T-helper 17 cell (primary cell): ENCODE measurements at places on chromosomes 1 and 21. TPM values are rescaled to one million over a fixed set of nuclear protein-coding genes. Genes with fewer than 3 reads are reported as not detected.

DNA sequence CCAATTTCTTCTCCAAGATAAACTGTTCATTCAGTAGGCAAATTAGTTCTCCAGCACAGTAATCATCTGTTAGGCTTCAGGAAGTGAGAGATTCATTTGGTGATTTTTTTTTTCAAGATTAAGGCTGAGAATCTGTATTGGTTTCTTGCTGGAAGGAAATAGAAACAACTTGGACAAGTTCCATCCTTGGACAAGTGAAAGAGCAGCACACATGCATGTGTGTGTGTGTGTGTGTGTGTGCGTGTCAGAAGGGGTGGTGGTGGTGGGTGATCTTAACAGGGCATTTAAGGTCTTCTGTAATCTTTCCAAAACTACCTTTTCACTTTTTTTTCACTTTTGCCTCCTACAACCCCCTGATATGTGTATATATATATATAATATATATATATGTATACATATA, 15.9 kb upstream of the SUCO start:
- H3K27ac ChIP-seq: no peak overlapping the region
- no peaks in the 10 kb centered on the region for H3K4me1 ChIP-seq
- DNase-seq: no peak
- H3K27me3 ChIP-seq: peaks cover 10% of the 10 kb centered on the region
- no peak overlapping the region for H3K4me3 ChIP-seq

GRCh38 chr1:112548547-112548946, 39.8 kb downstream of the WNT2B start:
- H3K36me3 ChIP-seq: peaks cover 3% of the 10 kb centered on the region
- H3K27me3 ChIP-seq: no peaks in the 10 kb centered on the region
- H3K4me1 ChIP-seq: no peaks in the 10 kb centered on the region
- no peak overlapping the region for H3K27ac ChIP-seq

- H3K36me3 ChIP-seq: no peaks in the 10 kb centered on the region
- no peak overlapping the region for H3K4me3 ChIP-seq
- H3K27ac ChIP-seq: no peak overlapping the region
- no peaks in the 10 kb centered on the region for H3K4me1 ChIP-seq
- DNase-seq: no peak
Observed at GRCh38 chr1:93253516-93253915, 73.0 kb downstream of the CCDC18 start.

- H3K27ac ChIP-seq: no peak overlapping the region
- H3K27me3 ChIP-seq: peaks cover 27% of the 10 kb centered on the region
- H3K4me3 ChIP-seq: no peak overlapping the region
- H3K36me3 ChIP-seq: no peaks in the 10 kb centered on the region
- no peak for DNase-seq
Observed at GRCh38 chr21:31837618-31838390, 35.0 kb upstream of the HUNK start.

The HHIPL2 gene
- 0.27 TPM for total RNA-seq

The TCHH gene
- 0.05 TPM for total RNA-seq
